Fibroblast of the aortic adventitia (primary cell): ENCODE measurements at places on chromosomes 2 and 18.

GRCh38 chr2:33764551-33764950, 165.5 kb upstream of the FAM98A start:
- no peak for DNase-seq

DNA sequence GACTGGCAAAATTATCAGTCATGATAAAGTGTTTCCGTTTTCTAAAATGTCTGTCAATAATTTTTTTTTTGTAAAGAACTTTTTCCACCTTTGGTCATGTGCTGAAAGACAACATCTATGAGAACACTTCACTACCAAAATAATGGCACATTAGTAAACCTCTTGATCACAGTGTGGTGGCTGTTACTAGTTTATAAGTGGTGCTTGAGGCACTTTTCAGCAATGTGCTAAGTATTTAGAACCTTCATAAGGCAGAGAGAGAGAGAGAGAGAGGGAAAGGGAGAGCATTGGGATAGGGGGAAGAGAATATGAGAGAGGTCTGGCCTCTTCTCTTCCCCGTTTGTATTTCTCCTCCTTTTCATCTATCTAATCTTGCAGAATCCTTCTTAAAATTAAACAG, 1.1 kb upstream of the NYAP2 start:
- DNase-seq, result no peak

DNA sequence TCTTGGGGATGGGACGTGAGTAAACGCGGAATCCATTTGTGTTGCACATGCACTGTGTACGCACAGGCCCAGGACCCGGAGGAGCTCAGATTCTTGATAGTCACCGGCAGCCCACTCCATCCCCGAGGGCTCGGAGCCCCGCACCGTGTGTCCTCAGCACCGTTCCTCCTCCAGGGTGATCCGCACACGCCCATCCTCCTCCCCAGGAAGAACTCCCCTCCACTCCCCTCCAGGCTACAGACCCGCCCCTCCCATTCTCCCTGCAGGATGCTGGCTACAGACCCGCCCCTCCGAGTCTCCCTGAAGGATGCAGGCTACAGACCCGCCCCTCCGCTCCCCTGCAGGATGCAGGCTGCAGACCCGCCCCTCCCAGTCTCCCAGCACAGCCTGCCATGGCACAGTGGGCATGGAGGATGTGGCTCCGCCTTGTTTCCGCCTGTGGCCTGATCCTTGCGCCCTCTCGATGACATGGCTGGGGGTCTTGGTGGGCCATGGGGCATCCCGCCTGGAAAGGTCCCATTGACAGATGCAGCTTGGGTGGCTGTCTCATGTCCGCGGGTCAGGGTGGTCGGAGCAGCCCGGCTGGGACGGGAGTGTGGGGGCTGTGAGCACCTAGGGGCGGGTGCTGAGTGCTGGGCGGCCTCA, 14.1 kb downstream of the CTDP1 start:
- no peak for DNase-seq

DNA sequence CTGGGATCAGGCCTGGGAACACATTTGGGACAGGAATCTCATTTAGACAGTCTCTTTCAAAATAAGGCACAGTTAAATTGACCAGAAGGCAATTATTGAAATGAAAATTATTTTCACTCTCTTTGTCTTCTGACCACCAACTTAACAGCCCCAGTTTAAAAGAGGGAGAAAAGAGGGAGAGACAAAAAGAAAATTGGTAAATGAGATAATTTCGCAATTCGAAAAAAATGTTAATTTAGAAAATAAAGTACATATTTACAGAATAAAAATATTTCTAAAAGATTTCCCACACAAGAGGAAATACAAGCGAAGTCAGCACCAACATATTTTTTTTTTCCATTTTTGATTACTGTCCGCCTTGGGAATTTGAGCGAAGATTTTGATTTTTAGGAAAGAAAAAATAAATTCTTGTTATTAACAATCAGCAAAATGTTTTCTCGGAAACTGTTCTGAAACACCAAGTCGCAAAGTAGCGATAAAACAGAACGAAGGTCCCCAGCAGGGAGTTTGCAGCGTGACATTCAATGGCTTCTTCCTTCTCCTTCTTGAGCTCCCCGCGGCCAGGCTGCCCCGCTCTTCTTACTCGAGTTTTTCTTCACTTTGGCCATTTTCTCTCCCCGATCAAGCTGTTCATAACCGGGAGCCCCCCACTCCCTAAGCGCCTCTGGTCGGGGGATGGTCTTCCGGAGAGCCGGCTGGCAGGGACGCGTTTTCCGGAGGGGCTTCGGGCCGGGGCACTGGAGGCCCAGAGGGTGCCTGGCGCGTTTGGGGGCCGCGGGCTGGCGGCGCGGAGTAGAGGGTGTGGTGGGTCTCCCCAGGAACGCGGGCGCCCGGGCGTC, 5.0 kb downstream of the SP9 start:
- no peak for DNase-seq

DNA sequence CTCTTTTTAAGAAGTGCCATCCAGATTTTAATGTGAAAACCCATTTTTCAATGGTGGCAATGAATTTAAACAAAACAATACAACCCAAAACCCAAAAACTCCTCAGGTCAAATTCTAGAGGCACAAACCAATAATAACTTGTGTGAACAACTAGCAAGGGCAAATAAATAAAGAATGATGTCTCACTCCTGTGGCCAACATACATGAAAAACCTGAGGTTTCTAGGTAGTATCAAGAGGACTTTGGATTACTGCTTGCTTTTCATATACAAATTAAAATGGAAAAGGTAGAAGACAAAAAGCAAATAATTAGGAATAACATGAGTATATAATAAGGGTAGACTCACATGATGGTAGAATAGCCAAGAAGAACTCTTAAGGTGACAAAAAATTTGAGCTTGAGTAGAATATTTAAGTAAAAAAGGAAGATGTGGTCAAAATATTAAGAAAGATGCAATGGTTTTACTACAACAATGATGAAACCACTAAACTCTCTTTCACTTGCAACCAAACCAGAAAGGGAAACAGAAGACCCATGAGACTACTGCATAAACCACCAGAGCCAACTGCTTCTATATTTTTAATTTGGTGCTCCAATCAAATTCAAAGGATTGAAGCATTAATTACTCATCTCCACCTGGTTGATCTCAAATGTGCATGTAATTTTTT, 53.5 kb downstream of the DARS1 start:
- no peak for DNase-seq

GRCh38 chr18:12891561-12891960, 7.5 kb upstream of the PTPN2 start:
- no peak for DNase-seq
